GDM1 (cell line): ENCODE measurements at places on chromosomes 13 and 19.

DNA sequence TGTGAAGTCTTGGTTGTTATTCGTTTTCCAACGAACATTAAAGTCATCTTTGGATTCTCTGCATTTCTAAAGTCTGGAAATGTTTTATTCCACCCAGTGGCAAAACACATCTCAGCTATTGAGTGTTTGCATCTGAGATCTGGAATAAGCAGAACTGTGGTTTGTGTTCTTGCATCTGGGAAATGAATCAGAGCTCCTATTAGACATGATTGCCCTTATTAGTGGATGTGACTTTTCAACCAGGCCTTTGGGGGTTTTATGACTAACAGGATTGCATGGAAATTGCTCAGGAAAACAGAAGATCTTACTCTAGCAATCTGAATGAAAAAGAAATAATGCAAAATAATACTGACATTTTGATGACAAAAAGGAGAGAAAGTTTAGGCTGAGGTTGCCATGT, 488.8 kb downstream of the IRS2 start:
- no peak for DNase-seq

DNA sequence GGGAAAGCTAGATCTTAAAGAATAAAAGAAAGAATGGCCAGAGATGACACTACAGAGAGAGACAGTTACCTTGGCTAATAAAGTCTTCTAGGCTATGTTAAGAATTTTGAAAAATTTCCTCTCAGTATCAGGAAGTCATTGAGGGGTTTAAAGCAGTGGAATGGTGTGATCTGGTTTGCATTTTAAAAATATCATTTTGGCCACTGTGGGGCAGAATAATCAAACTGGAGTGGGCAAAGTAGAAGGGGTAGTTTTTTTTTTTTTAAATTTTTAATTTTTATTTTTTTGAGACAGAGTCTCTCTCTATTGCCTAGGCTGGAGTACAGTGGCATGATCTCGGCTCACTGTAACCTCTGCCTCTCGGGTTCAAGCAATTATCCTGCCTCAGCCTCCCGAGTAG, 4.4 kb upstream of the CNMD start:
- no peak for DNase-seq

DNA sequence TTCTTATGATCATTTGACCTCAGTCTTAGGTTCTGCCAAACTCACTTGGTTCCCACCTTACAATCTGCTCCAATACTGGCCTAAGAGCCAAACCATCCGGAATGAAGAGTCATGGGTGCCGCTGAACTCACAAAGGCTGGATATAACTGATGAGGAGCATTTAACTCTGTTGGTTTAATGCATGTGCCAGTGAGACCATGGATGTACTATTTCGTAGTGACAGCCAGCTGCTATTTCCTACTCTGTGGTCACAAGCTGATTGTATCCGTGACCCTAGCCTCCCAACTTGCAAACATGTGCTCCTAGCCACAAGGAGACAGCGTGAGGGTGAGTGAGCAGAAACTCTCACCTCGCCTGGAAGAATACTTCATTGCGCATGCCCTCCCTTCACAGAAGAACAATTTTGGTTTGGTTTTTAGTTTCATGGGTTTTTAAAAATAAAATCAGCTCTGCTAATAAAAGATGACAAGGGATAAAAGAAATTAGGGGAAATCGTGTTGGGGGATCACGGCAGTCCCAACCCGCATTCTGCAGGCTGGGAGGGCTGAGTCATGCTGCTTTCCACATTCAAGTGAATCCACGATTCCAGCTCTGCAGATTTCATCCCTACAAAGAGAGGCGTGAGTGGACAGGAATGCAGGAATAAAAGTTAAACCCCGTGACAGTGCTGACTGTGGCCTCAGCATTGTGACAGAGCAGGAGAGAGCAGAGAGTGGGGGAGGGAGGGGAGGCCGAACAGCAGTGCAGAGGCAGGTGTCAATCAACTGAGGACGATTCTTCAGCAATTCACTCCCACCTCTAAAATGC, 66.8 kb upstream of the RAP2A start:
- peak; percentile 12 for DNase-seq

DNA sequence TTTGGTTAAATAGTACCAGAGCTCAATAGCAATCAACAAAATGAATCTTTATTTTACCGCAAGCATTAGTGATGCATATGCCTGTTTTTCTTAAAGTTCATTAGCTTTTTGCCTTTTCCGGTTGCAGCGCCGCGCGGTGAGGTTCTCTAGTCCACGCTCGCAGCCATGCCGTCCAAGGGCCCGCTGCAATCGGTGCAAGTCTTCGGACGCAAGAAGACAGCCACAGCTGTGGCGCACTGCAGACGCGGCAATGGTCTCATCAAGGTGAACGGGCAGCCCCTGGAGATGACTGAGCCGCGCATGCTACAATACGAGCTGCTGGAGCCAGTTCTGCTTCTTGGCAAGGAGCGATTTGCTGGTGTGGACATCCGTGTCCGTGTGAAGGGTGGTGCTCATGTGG, 42.1 kb upstream of the ZNF486 start:
- no peak for DNase-seq
